ENCODE measurements at places on chromosomes 5 and 9. TPM values are rescaled to one million over a fixed set of nuclear protein-coding genes. Genes with fewer than 3 reads are reported as not detected.

DNA sequence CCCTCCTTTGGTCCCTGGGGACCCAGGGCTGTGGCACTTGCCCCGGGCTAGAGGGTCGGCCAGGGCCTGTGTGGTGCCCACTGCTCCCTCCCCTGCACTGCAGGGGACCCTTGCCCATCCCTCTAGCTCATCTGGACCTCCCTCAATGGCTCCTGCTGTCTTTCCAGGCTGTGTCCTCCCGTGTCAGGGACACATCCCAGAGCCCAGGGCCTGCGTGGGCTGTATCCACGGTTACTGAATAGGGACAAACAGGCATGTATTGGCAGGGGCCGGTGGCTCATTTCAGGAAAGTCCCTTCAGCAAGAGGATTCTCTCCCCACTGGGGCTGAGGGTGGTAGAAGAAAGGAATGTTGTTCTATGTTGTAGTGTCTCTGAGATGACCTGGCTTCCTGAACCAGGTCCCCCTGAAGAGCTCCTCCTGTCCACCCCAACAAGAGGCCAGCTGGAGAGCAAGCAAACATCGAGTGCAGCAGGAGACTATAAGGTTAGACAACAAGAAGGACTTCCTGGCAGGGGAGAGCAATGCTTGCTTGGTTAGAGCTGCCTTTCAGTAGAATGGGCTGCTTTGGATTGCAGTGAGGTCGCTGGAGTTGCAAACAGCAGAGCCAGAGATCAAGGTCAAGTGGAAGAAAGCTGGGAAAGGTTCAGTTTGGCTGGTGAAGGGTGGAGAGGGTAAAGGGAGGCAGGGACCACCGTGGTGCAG, 1.0 kb upstream of the CRB2 start:
- H3K36me3 ChIP-seq, result no peaks in the 10 kb centered on the region
- no peak overlapping the region for H3K4me3 ChIP-seq
- H3K27ac ChIP-seq, result no peak overlapping the region
- peaks cover 3% of the 10 kb centered on the region for H3K27me3 ChIP-seq
- peaks cover 20% of the 10 kb centered on the region for H3K4me1 ChIP-seq
- no peak for DNase-seq

DNA sequence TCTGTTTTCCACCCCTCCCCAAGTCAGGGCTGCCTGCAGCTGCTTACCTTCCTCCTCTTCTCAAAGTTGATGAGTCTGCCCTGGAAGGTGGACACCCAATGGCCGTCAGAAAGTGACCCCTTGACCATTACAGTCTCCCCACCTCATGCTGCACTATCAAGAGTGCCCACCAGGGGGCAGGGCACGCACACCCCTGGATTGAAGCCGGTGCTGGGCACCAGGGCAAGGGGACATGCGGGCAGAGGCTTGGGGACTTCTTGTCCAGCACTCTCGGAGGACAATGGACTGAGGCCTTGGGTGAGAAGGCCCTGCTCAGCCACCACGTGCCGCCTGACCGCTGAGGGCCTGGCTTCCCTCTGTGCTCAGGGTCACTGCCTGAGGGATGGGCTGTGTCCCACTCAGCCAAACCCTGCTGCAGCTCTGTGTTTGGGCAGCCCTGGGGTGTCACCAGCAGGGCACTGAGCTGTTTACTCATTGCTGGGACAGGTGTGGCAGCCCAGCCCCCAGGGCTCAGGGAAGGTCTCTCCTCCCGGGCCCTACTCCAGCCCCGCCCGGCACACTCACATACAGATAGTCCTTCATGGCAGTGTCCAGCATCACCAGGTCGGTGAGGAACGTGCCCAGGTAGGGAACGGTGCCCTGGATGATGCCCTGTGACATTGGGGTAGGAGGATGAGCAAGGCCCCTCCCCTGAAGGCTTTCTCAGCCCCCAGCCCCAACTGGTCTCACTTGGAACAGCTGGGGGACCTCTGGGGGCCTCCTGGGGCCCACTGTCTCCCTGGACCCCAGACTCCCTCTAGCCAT, 17.7 kb downstream of the RALGDS start:
- DNase-seq, result peak; percentile 60
- peaks cover 62% of the 10 kb centered on the region for H3K36me3 ChIP-seq
- no peaks in the 10 kb centered on the region for H3K27me3 ChIP-seq
- H3K27ac ChIP-seq, result peak overlapping the region; percentile 77
- H3K4me3 ChIP-seq, result no peak overlapping the region

- H3K27me3 ChIP-seq, result peaks cover 2% of the 10 kb centered on the region
- no peaks in the 10 kb centered on the region for H3K36me3 ChIP-seq
- no peak for DNase-seq
- no peak overlapping the region for H3K4me3 ChIP-seq
- peaks cover 10% of the 10 kb centered on the region for H3K4me1 ChIP-seq
These were observed 58.5 kb upstream of the SUB1 start for GRCh38 chr5:32526810-32527209.

- H3K27ac ChIP-seq, result peak overlapping the region; percentile 8
- H3K4me3 ChIP-seq, result no peak overlapping the region
- H3K36me3 ChIP-seq, result no peaks in the 10 kb centered on the region
- peak; percentile 27 for DNase-seq
- H3K4me1 ChIP-seq, result peaks cover 14% of the 10 kb centered on the region
These were observed 40.8 kb upstream of the LARP1 start for GRCh38 chr5:154714266-154714986.

GRCh38 chr9:74838351-74838750, 49.4 kb downstream of the TRPM6 start:
- H3K27me3 ChIP-seq, result peaks cover 4% of the 10 kb centered on the region
- H3K36me3 ChIP-seq, result no peaks in the 10 kb centered on the region
- no peak overlapping the region for H3K27ac ChIP-seq
- H3K4me3 ChIP-seq, result no peak overlapping the region
- H3K4me1 ChIP-seq, result no peaks in the 10 kb centered on the region

GRCh38 chr5:53323511-53323910, 156.9 kb upstream of the FST start:
- no peaks in the 10 kb centered on the region for H3K4me1 ChIP-seq
- H3K27me3 ChIP-seq, result no peaks in the 10 kb centered on the region
- no peak overlapping the region for H3K27ac ChIP-seq

- H3K4me3 ChIP-seq, result no peak overlapping the region
- DNase-seq, result no peak
- peaks cover 24% of the 10 kb centered on the region for H3K27me3 ChIP-seq
- H3K4me1 ChIP-seq, result peaks cover 6% of the 10 kb centered on the region
These were observed 76.9 kb downstream of the SFXN1 start for GRCh38 chr5:175555168-175555785.

DNA sequence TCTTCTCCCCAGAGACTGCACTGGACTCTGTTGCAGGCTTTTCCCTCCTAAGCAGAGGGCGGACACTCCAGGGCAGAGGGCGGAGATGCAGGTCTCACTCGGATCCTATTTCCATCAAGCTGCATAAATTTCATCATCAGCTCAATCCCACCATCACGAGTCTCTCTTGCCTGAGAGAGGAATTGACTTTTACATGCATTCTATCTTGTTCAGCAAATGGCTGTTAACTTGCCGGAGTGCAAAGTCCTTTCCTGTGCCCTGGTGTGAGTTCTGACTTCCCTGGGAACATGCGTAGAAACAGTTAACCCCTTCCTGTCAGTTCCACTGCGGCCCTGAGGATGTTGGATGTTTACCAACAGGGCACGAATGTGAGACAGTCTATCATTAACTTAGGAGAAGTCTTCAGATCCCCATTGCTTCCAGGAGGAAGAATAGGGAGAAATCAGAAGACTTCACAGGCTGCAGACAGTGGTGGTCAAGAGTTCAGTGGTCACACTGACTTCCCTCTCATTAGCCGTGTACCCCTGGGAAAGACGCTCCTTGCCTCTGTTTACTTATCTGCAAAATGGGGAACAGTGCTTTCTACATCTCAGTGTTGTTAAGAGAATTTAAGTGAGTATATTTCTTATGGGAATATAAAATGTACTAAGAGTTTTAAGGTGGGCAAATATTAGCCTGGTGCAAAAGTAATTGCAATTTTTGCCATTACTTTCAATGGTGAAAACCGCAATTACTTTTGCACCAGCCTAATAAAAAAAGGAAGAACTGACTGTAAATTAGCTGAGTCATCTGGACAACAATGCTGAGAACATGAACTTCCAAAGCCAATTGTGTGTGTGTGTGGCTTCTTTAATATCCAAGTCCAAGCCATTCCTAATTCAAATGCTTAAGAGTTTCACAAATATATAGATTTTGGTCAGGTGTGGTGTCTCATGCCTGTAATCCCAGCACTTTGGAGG, 248.0 kb downstream of the DRD1 start:
- no peaks in the 10 kb centered on the region for H3K36me3 ChIP-seq
- DNase-seq, result no peak
- H3K4me3 ChIP-seq, result no peak overlapping the region
- H3K27ac ChIP-seq, result no peak overlapping the region
- H3K27me3 ChIP-seq, result no peaks in the 10 kb centered on the region

- H3K4me1 ChIP-seq, result no peaks in the 10 kb centered on the region
- no peaks in the 10 kb centered on the region for H3K36me3 ChIP-seq
- peaks cover 5% of the 10 kb centered on the region for H3K27me3 ChIP-seq
- DNase-seq, result no peak
- no peak overlapping the region for H3K4me3 ChIP-seq
- H3K27ac ChIP-seq, result no peak overlapping the region
These were observed 57.6 kb upstream of the RANBP3L start for GRCh38 chr5:36359267-36359666.

DNA sequence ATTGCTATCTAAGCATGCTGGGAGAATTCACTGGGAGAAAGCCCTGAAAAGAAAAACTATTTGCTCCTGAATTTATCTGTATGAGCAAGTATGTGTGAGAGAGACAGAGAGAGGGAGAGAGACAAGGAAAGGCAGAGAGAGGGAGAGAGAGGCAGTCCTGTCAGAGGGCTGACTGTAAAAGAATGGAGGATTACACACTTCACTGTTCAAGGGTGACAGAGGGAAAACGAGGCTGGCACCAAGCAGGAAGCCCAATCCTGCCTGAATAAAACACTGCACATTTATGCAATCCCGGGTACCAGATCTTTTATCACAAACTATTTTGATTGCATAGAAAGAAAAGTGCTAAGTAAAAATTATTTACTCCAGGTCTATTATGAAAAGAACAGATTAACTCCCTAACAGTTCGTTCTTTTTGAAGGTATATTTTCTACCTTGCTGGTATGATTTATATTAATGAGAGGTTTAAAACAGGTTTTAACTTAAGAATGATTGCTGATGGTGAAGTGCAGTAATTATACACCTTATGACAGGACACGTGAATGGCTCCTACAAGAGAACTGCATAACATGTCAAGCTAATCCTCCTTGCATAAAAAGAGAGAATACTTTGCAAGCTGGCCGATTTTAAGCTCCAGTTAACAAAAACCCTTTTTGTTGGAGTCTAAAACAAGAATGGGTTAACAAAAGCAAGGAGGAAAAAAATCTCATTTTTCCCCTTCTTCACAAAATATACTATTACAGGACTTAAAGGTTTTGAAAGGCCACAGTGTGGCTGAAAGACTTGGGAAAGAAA, 82.5 kb downstream of the NFIB start:
- no peak for DNase-seq
- H3K36me3 ChIP-seq, result no peaks in the 10 kb centered on the region
- H3K27ac ChIP-seq, result no peak overlapping the region
- no peak overlapping the region for H3K4me3 ChIP-seq

The C5orf52 gene
- not detected for total RNA-seq

The TAF11L5 gene
- total RNA-seq, result not detected

The GLRA1 gene
- total RNA-seq, result not detected
